ENCODE measurements at places on chromosomes 6 and 20.

- peak; percentile 75 for DNase-seq
Measured at GRCh38 chr6:150881911-150882481, 16.5 kb downstream of the MTHFD1L start.

DNA sequence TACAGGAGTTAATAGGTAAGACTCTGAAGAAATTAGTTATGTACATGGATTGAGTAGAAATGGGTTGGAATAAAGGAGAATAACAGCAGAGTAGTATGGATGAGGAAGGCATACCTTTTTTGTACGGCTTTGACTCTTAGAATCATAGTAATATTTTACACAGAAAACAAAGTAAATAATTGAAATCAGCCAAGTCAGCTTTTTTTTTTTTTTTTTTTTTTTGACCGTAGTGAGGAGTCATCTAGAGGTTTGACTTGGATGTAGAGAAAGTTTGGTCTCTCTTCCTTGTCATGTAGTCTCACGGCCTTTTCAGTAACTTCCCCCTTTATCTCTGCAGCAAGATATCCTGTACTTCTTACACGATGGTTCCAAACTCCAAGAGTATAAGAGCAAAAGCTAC, 158.9 kb downstream of the FLRT3 start:
- DNase-seq: no peak

GRCh38 chr6:39918831-39919230, 15.4 kb downstream of the MOCS1 start:
- no peak for DNase-seq

DNA sequence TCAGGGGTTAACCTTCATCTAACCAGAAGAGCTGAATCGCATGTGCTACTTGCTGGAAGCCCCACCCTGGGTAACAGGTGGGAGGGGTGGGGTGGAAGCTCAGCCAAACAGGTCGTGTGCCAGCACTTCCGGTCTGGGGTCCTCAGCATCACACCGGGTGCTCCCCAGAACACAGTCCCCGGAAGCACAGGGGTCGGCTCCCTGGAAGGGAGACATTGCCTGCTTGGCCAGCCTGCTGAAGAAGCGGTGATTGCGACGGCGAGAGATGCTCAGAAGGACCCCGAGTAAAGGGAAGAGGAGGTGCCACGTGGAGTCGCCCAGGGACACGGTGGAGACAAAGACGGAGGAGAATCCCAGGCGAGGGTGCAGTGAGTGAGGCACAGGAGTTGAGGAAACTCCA, 36.5 kb downstream of the MYT1 start:
- DNase-seq: no peak

- DNase-seq: no peak
Measured at GRCh38 chr6:35566794-35567193, 54.1 kb upstream of the TULP1 start.

GRCh38 chr20:35981969-35982368, 13.6 kb downstream of the CNBD2 start:
- no peak for DNase-seq

DNA sequence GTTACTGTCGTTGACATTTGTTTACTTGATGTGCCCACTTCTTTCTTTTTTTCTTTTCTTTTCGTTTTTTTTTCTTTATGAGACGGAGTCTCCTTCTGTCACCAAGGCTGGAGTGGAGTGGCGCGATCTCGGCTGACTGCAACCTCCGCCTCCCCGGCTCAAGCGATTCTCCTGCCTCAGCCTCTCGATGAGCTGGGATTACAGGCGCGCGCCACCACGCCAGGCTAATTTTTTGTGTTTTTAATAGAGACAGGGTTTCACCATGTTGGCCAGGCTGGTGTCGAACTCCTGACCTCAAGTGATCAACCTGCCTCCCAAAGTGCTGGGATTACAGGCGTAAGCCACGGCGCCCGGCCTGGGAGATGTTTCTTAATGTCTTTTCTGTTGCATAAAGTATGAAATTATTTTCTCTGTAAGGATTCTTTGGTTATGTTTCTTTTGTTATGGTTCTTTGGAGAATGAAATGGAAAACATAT, 33.3 kb upstream of the PRSS16 start:
- DNase-seq: no peak

DNA sequence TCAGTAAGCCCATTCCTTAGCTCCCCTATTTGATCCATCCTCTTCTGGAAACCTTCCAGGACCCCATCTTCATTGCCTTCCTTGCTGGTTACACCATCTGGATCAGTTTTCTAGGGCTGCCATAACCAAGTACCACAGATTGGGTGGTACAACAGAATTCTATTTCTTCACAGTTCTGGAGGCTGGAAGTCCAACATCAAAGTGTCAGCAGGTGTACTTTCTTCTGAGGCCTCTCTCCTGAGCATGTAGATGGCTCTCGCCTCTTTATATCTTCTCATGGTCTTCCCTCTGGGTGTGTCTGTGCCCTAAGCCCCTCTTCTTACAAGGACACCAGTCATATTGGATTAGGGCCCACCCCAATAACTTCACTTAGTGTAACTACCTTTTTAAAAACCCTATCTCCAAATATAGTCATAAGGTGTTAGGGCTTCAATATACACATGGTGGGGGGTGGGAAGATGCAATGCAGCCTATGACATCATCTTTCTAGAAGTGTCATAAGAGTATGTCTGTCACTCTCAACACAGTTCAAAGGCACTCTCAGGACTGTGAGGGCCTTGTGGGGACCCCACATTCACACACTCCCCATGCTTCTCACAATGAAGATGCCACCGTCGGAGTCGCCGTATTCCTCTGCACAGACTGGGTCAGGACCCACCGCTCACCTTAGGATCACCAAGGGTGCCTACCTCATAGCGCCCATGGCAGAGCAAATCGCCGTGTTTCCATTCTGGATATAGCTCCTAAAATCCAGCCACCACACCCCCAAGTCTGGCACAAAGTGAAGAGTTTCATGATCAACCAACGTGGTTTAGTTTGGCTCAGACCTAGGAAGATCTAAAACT, 12.2 kb upstream of the PRND start:
- DNase-seq: no peak

- no peak for DNase-seq
Measured at GRCh38 chr6:91633374-91634111, 1046.7 kb upstream of the MAP3K7 start.

DNA sequence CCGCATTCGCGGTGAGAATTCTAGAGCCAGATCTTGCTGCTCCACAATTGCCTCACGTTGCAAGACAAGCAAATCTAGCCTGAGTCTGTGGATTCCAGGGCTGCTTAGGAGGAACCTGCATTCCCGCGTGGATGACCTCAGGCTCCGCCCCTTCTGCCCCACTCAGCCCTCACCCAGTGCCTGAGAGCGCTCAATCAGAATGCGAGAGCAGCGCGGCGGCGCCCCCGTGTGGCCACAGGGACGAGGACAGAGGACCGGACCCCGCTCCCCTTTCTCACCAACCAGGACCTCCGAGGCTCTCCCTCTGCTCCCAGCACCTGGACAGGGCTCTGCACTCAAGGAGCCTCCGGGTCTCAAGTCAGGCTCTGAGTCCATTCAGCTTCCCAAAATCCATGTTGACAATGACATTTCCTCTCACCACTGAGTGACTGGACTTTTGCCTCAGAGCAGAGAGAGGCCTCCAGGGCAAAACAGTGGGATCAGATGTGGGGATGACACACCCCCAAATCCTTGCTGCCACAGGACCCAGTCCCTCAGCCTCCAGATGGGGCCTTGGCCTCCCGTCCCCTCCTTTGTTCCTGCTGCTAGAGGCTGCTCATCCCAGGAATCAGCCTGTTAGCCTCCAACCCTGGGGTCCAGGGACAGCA, 52.0 kb downstream of the RPP21 start:
- peak; percentile 20 for DNase-seq

DNA sequence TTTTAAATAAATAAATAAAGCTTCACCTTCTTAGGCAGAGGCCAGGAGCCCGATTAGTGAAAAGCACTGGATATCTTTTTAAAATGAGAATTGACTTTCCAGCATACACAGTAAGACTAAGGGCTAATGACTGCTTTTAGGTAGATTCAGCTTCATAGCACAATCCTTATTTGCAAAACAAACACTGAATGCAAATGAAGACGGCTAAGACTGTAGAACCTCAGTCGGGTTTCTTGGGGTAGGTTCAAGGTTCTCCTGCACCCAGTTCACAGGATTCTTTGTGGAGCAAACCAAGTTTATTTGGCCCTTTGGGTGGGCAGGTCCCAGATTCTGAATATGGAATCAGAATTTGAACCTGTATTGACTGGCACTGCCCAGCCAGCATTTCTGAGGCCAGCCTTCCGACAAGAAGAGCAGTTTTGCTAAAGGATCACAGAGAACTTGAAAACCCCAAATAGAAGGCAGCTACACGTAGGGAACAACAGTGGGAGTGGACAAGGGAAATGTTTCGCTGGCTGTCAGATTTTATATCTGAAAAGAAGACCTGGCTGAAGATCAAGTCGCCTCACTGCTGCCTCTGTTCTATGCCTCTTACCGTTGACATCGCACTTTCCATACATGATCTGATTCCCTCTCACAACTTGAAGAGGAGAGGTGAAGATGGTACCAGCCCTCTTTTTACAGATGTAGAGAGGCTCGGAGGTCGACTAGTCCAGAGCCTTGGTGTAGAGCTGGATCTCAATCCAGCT, 8.2 kb downstream of the TRERF1 start:
- DNase-seq: no peak

GRCh38 chr6:42013134-42013516, 37.2 kb upstream of the TAF8 start:
- no peak for DNase-seq

DNA sequence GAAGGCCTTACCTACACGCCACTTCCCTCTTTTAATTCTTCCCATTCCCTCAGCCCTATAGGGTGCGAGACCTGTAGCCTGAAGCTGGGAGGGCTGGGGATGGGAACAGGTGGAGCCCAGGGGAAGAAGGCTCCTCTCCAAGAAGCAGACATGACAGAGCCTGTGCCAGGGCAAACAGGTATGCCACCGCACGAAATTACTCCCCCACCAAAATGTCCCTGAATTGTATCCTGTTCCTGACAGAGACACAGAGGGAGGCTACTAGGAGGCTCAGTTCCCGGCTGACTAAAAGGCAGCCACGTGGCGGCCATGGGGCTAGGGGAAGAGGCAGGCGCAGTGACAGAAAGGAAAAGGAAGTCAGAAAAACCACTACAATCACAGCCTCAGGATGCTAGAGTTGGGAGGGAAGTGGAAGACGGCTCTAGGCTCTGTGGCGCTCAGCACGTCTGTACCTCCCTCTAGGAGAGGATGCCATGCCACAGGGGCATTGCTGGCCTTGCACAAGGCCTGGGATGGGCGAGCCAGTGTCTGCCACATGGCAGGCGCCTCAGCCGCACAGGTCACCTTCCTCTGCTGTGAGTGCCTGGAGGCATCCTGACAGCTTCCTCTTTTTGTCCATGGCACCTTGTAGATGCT, 27.7 kb downstream of the TFEB start:
- DNase-seq: no peak

DNA sequence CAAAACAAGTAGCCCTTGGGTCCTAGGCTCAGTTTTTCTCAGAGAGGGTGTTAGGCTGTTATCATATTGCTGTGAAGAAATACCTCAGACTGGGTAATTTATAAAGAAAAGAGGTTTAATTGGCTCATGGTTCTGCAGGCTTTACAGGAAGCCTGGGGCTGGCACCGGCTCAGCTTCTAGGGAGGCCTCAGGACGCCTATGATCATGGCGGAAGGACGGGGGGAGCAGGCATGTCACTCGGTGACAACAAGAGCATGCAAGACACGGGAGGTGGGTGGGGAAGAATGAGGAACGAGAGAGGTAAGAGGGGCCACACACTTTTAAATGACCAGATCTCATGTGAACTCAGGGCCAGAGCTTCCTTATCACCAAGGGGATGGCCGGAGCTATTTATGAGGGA, 26.9 kb downstream of the CDH26 start:
- DNase-seq: no peak

DNA sequence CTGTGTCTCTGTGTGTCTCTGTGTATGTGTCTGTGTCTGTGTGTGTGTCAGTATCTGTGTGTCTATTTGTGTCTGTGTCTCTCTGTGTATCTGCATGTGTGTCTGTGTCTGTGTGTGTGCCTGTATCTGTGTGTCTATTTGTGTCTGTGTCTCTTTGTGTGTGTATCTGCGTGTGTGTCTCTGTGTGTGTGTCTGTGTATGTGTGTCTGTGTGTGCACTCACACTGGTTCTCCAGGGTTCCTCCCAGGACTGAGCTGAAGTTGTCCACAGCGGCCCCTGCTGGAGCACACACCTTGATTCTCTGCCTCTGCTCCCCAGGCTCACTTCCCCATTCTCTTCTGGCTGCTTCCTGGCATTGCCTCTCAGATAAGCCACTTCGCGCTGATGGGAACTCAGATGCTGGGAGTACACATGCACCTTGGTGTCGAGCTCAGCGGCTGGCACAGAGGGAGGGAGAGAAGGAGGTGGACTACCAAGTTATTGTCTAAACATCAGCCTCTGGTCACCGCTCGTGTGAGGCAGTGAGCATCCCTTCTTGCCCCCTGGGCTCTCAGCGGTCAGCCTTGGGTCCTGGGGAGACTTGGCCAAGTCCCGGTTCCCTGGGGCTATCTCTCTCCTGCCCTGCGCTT, 104.9 kb upstream of the NXT1 start:
- DNase-seq: no peak

GRCh38 chr6:56101141-56101553, 146.2 kb downstream of the COL21A1 start:
- no peak for DNase-seq

DNA sequence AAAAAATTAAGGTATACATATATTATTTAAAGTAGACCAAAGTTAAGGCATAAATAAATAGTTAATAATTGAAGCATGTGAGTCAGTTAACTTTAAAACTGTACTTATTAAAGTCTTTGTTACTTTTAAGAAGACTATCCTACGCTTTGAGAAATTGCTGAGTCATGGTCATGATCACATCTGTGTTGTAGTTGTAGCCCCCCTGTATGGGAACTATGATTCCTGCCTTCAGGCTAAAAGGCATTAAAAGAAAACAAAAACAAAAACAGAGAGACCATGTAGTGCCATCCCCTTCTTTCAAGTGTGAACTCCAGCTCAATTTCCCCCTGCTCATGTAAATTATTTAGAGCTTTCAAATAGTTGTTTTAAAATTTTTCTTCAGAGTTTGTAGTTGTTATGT, 123.4 kb downstream of the FLRT3 start:
- no peak for DNase-seq

DNA sequence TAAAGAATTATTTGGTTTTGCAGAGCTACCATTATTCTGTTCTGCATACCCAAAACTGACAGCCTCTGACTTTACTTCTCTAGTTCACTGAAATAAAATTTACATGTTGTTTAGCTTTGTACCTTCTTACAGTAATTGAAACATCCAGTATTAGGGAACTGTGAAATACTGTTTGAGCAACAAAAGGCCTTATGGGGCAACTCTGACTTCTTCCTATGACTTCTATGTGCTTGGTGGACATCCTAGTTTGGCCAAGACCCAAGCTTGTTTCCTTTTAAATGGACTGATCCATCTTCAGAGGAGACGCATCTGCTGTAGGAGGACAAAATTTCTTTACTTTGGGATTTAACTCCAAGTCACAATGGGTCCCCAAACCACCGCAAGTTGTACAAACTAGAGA, 44.7 kb downstream of the NR2E1 start:
- DNase-seq: no peak

DNA sequence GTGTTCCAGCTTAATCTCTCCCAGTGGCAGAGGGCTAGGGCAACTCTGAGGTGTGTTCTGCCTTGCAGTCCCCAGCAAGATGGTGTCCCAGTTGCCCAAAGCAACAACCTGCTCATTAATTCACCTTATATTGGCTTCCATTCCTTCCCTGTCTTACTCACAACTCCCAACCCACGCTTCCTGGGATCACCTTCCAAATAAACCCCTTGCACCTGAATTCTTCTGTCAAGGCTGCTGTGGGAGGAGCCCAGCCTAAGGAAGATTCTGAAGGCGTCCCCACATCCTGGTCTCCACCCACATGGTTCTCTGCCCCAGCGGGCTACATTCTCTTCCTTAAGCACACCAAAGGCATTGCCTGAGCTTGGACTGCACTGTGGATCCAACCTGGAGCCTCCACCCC, 116.6 kb upstream of the MAFB start:
- no peak for DNase-seq

GRCh38 chr6:9186148-9186547, 750.8 kb upstream of the SLC35B3 start:
- no peak for DNase-seq
